Suprapubic skin (tissue), 4 donors: ENCODE measurements at places on chromosomes 16 and 17.
A peak's percentile ranks its signal among the peaks of the same experiment; 100 is the strongest.

DNA sequence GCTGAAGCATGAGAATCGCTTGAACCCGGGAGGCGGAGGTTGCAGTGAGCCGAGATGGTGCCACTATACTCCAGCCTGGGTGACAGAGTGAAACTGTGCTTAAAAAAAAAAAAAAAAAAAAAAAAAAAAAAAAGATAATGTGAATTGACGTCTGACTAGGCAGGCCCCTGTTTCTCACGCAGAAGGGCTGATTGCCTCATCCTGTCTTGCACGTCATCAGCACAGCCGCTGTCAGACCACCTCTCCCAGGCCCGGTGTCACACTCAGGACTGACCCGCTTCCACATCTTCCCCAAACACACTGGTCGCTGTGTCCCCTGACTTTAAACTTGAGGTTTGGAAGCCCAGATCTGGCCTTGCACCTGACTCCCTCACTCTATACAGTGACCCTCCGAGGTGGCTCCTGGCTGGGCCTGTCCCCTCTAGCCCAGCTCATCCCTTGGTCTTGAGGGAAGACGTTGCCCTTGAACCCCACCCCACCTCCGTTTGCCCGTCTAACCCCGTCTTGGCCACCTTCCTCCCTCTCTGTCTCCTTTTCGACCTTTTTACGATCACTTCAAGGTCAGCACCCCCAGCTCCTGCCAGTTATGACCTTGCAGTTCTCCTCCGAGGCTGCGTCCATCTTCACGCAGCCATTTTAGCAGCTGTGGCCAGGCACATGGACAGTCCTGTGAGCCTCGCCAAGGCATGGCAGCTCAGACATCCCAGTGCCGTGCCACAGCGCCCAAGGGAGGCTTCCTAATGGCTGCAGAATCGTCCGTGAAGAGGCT lies 149.9 kb upstream of the PLCG2 start:
- DNase-seq, result no peak

- no peak for DNase-seq
Measured at GRCh38 chr17:63826468-63827001, 696 bp upstream of the PSMC5 start.

GRCh38 chr16:69396187-69397061 lies 10.6 kb upstream of the TERF2 start:
- DNase-seq, result peak; percentile 85

- no peak for DNase-seq
Measured at GRCh38 chr17:43092901-43093300, 32.3 kb downstream of the BRCA1 start.

DNA sequence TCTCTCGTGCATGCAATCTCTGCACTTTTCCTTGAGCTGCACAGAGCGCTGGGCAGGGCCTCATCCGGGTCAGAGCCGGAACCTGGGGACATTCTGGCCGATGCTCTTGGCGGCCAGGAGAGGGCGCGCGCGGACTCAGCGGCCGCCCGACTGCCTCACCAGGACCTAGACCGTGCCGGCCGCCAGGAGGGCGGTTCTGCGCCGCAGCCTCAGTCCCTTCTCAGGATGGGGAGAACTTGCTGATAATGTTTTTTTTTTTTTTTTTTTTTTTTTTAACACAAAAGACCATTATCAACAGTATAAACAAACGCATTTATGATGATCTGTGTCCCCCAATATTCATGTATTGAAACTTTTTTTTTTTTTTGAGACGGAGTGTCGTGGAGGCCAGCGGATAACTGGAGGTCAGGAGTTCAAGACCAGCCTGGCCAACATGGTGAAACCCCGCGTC lies 8.1 kb upstream of the FLYWCH2 start:
- DNase-seq, result peak; percentile 79

- DNase-seq, result no peak
Measured at GRCh38 chr17:72517413-72518158, 396.8 kb downstream of the SOX9 start.

GRCh38 chr17:45311760-45312476 lies 4.9 kb downstream of the MAP3K14 start:
- DNase-seq, result no peak

- peak; percentile 60 for DNase-seq
Measured at GRCh38 chr17:8005967-8006730, 3.7 kb downstream of the GUCY2D start.

DNA sequence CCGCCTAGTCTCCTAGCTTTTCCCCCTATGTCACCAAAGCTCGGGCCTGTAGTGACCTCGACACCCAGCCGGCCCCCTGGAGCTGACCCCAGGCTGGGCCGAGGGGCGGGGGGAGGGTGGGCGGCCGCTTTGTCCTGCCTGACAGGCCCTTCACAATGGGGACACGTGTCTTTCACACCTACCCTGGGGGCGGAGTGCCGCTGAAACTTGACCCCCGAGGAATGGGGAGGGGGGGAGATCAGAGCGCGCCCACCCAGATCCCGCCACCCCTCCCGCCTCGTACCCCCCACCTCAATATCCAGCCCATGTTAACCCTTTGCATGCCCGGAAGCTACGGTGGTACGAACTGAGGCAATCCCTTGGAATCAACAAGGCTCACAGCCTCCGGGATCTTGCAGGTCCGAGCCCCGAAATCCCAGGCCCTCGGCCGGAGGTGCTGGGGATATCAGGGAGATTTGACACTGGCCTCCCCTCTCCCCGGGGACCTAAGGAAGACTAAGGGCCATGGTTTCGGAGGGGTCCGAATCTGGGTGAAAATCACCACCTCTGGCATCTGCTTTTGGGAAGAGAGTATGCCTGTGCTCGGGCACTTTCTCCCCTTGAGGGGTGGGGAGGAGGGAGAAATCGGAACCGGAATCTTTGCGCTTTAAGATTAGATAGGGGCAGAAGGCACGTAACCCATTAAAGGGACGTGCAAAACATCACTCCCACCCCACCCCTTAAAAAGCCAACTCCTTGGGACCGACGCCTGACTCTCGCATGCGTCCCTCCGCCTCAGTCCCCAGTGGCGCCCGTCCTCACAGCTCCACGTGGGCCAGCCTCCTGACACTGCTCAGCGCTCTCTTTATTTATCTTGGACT lies 2.6 kb downstream of the NOG start:
- DNase-seq, result no peak

DNA sequence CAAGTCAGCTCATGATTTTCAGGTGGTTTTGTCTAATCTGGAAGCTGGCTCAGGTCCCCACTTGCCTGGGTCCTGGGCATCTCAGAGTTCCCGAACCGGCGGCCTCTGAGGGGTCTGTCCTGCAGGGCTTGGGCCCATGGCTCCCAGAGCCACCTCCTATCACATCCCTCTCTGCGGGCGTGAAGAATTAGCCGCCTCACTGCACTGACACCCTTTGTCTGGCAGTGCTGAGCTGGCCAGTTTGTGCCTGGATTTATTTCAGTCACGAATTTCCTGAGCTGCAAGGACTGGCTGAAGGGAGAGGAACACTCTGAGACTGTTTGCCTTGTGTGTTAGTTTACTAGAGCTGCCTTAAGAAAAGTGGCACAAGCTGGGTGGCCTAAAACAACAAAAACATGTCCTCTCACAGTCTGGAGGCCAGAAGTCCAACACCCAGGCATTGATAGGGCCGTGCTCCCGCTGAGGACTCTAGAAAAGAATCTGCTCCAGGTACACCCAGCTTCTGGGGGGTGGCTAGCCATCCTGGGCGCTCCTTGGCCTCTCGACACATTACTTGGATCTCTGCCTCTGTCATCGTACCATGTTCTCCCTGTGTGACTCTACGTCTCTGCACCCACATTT lies 217.5 kb upstream of the DYNLRB2 start:
- no peak for DNase-seq

- DNase-seq, result no peak
Measured at GRCh38 chr17:82107341-82107860, 9.4 kb upstream of the FASN start.

DNA sequence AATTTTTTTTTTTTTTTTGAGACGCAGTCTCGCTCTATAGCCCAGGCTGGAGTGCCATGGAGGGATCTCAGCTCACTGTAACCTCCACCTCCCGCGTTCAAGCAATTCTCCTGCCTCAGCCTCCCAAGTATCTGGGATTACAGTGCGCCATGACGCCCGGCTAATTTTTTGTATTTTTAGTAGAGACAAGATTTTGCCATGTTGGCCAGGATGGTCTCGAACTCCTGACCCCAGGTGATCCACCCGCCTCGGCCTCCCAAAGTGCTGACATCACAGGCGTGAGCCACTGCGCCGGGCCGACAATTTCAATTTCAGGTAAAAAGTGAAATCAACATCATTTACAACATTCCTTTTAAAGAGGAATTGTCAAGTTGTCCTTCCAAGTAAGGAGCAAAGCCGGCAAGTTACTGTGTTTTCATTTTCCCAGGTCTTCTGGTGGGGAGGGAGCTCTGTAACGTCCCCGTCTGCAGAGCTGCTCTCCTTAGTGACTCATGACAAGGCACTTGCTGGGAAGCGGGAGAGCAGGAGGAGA lies 873 bp downstream of the NPLOC4 start:
- no peak for DNase-seq

- no peak for DNase-seq
Measured at GRCh38 chr17:65914784-65915342, 277.1 kb downstream of the CEP112 start.

DNA sequence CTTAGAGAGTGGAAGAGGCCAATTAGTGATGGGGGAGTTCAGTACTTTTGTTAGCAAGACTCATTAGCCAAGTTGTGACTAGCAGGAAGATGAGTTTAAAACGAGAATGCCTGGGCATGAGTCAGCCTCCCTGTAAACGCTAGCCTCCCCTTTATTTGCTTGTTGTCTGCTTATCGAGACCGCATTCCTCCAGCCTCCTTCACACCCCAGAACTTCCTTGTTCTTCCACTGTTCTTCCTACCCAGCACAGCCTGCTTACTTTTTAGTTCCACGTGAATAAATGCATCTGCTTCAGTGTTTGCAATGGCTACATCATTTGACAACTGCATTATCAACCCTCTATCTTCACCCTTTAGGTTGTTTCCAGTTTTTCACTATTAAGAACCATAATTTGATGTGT lies 20.2 kb upstream of the OR3A1 start:
- no peak for DNase-seq

- no peak for DNase-seq
Measured at GRCh38 chr17:34582185-34582900, 3.0 kb downstream of the TMEM132E start.

DNA sequence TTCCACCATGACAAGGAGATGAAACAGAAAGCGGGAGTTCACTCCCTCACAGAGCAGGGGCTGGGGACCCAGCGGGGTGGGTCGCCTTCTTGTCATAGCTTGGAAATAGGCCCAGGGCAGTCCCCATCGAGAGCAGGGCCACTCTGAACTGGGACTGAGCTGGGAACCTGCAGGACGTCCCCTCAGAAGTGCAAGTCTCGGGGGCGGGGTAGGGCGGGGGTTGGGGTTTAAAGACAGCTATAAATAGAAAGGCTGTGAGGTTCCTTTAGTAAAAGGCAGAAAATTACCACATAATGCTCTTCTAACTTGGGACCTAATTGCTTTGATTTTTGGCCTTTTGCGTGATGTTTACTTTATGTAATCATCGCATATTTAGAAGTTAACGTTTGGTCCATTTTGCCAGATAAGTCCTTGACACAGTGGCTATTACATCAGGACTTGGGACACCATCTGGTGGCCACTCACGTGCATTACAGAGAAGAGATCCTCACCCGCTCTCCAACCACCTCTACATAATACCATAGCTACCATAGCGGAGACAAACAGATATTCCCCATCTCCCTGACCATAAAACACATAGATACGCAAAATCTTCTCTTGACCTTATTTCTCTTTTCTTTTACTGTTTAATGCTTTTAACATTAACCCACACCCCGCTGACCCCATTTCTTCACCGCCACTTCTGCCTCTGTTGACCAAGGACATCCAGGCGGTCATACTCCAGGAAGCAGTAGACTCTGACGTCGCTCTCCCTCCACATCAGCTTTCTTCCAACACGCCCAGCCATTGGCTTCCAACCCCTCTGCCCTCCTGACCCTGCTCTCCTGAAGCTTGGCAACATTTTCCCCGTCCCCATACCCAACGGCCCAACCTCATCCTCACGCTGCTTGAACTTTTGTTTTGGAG lies 27.5 kb upstream of the PIK3R6 start:
- DNase-seq, result peak; percentile 74

DNA sequence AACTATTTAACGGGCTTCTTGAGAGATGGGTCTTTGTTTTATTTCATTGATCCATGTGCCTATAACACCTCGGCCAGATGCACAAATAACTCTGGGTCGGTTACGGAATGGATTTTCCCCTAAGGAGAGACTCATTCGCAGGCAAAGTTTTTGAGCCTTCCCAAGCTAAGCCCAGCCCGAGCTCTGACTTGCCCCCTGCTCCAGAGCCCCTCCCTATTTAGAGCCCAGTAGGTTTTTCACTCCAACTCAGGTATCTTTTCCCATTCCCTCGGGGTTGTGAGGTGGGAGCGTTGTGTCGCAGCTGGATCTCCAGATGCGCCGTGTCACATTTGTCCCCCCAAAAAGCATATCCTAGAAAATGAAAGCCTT lies 812 bp upstream of the MYOCD start:
- DNase-seq, result no peak

DNA sequence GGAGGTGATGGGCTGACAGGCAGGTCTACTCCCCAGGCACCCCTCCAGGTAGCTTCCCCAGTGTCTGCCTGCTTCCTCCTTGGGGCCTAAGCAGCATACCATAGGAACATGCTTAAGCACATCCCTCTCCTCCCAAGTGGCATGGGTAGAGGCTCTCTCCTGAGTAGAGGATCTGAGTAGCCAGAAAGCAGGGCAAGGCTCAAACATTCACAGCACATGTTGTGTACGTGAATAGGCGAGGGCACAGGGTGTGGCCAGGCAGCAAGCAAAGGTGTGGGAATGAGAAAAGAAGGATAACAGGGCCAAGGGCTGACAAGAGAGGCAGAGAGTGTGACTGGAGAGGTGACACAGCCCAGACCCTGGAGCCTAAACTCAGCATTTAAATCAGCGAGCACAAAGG lies 29.7 kb upstream of the GFOD2 start:
- no peak for DNase-seq
